ENCODE measurements at places on chromosomes 11 and 22.
A peak's percentile ranks its signal among the peaks of the same experiment; 100 is the strongest.

- DNase-seq: no peak
Measured at GRCh38 chr11:128985880-128986279, 43.2 kb upstream of the TP53AIP1 start.

DNA sequence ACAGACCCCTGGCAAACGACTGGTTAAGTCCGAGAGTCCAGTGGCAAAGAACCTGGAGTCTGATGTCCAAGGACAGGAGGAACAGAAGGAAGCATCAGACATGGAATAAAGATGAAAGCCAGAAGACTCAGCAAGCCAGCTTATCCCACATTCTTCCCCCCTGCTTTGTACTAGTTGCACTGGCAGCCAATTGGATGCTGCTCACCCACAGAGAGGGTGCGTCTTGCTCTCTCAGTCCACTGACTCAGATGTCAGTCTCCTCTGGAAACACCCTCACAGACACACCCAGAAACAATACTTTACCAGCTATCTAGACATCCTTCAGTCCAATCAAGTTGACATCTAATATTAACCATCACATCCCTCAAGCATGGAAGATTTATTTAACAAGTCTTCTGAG is 1265.8 kb upstream of the CNTN5 start:
- no peak for DNase-seq

GRCh38 chr22:21051145-21051830 is 5.5 kb downstream of the LRRC74B start:
- no peak for DNase-seq

DNA sequence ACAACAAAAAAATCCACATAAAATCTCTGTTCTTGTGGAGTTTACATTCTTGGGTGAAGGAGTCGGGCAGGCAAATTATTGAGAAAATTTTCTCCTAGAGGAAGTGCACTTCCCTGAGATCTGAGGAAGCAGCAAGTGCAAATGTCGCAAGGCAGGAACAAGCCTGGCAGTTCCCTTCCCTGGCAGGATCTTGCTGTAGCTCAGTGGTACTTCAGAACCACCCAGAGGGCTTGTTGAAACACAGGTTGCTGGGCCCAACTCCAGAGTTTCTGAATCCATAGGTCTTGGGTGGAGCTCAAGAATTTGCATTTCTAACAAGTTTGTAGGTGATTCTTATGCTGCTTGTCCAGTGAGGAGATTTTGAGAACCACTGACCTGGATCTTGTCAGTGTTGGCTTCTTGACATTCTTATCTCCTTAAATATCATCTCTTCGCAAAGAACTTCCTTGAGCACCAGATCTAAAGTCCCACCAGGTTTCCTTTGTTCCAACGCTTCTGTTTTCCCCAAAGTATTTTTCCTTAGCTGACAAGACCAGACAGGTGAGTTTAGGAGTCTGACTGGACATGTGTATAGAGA is 9.6 kb downstream of the QSER1 start:
- DNase-seq: no peak

DNA sequence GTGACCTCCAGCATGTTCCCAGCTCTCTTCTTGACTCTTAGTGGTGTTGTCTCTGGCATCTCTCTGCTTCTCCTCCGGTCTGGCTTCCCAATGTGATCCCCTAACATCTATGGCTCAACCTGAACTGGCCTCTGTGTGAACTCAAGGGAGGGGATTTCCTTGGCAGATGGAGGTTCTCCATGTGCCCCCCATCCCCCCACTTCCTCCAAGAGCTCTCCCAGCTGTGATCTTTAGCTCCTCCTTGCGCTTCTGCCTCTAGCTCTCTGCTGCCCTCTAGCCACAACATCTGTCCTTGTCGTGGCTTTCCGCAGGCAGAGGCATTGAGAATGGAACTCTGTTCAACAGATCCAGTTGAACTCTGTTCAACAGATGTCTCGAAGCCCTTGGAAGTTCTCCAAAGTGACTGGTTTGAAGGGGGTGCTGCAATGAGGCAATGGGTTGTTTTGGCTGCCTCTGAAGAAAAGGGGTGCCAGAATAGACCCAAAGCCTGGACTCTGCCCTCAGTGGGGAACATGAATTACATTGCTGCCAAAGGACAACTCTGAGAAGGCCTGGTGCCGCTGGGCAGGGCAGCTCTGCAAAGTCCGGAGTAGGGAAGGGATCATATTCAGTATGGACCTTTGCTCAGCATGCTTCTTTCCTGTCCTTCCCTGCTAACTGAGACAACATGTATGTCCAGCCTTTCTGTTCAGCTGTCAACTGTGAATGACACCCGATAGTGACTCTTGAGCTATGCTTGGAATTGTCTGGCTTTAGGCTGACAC is 61.9 kb downstream of the ADM start:
- peak; percentile 94 for DNase-seq

- no peak for DNase-seq
Measured at GRCh38 chr11:563812-564578, 3.2 kb downstream of the RASSF7 start.

- DNase-seq: no peak
Measured at GRCh38 chr11:129324533-129325175, 51.0 kb upstream of the BARX2 start.

- peak; percentile 67 for DNase-seq
Measured at GRCh38 chr11:58625826-58626460, 3.5 kb downstream of the CNTF start.

GRCh38 chr11:82864268-82864667 is 36.0 kb downstream of the PRCP start:
- DNase-seq: no peak

DNA sequence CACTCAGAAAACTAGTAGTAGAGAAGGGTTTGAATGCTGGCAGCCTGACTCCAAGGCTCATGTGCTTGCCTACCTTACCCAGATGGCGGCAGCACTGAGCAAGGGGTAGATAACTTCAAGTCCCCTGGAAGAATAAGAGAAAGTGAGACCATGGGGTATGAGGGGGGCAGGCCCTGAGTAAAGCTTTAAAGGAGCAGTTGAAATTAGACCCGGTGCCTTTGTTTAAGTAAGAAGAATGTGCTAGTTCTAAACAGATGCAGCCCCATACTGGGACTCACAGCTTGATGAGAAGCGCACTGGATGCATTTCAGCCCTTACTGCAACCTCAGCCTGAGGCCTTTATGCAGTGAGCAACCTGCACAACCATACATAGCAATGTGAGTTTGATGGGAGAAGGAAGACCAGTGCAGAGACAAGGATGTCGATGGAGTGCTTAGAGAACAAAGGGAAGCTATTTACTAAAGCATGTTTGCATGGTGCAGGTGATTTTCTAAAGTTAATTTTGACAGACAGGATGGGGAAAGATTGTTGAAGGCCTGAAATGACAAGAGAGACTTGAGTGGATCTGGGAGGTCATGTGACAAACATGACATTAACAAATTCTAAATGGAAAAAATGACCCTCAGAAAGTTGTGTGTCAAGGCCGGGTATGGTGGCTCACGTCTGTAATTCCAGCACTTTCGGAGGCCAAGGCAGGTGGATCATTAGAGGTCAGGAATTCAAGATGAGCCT is 27.1 kb upstream of the TMA7B start:
- no peak for DNase-seq

GRCh38 chr11:115525531-115526006 is 21.4 kb upstream of the CADM1 start:
- no peak for DNase-seq

- no peak for DNase-seq
Measured at GRCh38 chr11:298406-299065, 790 bp downstream of the IFITM5 start.

- DNase-seq: no peak
Measured at GRCh38 chr11:66846671-66847091, 3.4 kb downstream of the RCE1 start.

GRCh38 chr11:86999859-87000753 is 37.6 kb upstream of the TMEM135 start:
- no peak for DNase-seq

DNA sequence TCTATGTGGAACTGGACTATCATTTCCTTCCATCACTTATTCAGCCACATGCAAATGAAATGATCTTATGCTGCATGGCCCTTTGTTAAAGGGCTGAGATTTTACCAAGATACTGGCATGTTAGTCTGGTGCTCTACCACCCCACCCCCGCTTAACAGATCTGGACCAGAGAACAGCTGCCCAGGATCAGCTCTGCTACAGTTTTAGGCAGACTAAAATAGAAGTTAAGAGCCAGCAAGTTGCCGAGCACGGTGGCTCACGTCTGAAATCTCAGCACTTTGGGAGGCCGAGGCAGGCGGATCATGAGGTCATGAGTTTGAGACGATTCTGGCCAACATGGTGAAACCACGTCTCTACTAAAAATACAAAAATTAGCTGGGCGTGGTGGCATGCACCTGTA is 4.6 kb downstream of the DDB1 start:
- DNase-seq: no peak

GRCh38 chr11:85602526-85603213 is 24.5 kb downstream of the DLG2 start:
- no peak for DNase-seq

GRCh38 chr22:19621373-19622060 is 92.8 kb upstream of the SEPTIN5 start:
- no peak for DNase-seq

DNA sequence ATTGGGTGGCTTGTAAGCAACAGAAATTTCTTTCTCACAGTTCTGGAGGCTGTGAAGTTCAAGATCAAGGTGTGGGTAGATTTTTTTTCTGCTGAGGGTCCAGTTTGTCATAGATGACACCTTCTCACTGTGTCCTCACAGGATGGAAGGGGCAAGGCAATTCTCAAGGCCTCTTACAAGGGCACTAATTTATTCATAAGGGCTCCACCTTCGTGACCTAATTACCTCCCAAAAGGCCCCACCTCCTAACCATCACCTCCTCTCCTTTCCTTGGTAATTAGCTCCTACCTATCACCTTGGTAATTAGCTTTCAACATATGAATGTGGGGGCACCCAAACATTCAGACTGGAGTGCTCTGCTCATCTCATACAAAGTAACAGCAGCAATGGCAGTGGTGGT is 92.3 kb upstream of the CD44 start:
- no peak for DNase-seq

GRCh38 chr22:20574920-20575353 is 67.5 kb downstream of the MED15 start:
- no peak for DNase-seq

DNA sequence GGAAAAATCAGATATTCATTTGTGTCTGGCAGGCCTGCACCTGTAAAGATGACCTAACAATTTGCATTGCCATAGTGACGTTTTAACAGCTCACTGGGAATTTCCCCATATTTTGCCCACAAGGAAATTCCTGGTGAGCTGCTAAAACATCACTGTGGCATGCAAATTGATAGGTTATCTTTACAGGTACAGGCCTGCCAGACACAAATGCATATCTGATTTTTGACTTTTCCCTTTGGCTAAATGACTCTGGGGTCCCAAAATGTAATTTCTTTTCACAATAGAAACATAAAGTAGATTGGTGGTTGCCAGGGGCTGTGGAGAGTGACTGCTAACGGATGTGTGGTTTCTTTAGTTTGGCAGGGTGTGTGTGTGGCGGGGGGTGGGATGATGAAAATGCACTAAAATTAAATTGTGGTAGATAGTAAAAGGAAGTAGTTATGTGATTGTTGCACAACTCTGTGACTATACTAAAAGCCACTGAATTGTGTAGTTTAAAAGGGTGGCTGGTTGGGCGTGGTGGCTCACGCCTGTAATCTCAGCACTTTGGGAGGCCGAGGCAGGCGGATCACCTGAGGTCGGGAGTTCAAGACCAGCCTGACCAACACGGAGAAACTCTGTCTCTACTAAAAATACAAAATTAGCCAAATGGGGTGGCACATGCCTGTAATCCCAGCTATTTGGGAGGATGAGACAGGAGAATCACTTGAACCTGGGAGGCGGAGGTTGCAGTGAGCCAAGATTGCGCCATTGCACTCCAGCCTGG is 18.5 kb upstream of the FEZ1 start:
- no peak for DNase-seq

- no peak for DNase-seq
Measured at GRCh38 chr22:34913826-34914225, 152.1 kb upstream of the ISX start.

GRCh38 chr11:79026803-79027445 is 413.9 kb downstream of the TENM4 start:
- peak; percentile 14 for DNase-seq

- no peak for DNase-seq
Measured at GRCh38 chr22:37557321-37558001, 2.8 kb upstream of the CDC42EP1 start.

DNA sequence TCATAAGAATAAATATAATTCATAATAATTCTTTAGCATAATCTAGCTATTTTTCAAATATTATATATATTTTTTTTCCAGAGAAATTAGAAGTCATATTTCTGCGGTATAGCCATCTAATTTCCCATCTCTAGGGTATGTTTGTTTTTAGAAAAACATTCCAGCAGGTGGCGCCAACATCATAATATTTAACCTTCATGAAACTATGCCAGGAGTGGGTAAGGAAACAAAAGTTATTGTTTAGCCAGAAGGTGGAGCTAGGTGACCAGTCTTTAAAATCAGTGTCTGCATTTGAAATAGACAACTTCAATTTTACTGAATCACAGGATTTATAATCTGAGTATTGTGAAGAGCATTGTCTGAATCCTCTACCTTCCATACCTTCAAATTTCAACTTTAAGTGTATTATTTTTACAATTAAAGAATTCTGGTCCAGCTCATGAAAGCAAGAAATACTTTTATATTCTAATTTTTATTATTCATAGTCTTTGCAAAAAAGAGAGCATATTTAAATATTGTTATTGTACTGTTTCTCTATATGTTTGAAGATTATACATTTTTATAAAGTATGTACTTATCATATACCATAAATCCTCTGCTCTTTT is 15.7 kb upstream of the CCDC179 start:
- peak; percentile 67 for DNase-seq
